ENCODE measurements at places on chromosomes 2 and 18.

- DNase-seq, result no peak
These were observed 8.2 kb downstream of the ZFP36L2 start for GRCh38 chr2:43218155-43218701.

DNA sequence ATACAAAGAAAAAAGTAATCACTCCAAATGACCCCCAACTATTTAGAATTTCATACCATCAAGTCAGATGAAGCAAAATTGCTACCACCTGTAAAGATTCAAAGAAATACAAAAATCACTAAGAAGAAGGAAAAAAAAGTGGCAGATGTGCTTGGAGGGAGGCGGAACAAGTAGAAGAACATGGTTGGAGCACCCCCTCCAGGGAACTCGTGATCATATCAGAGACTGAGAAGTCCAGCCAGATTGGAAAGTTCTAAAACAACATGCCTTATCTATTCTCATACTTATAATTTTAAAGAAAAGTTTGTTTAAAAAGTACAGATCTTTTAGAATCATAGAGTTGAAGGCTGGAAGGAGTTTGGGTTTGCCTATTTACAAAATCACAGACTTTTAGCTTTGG, 113.4 kb upstream of the CYP26B1 start:
- DNase-seq, result no peak

DNA sequence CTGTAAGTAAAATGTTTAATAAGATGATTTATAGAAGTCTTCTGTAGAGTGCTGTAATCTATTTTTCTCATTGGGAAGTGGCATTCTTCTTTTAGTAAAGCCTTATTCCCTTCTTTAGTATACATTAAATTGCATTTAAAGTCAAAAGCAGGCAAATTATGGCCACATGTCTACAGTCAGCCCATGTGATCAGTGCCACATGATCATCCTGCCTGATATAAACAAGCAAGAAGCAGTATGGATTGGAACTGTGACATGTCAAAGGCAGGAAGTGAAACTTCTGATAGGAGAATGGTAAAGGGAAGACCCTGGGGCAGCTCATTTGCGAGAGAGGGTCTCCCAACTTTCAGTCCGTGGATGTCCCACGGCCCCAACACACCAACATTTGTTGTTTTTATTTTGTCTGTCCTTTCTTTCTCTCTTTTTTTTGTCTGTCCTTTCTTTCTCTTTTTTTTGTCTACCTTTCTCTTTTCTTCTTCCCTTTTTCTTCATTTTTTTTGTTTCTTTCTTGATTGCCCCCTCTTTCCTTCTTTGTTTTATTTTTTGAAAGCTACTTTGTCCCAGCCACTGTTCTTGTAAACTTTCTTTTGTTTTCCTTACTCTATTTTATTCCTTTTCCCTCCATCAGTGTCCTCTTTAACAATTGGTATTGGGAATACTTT, 154.9 kb downstream of the DTNA start:
- no peak for DNase-seq

DNA sequence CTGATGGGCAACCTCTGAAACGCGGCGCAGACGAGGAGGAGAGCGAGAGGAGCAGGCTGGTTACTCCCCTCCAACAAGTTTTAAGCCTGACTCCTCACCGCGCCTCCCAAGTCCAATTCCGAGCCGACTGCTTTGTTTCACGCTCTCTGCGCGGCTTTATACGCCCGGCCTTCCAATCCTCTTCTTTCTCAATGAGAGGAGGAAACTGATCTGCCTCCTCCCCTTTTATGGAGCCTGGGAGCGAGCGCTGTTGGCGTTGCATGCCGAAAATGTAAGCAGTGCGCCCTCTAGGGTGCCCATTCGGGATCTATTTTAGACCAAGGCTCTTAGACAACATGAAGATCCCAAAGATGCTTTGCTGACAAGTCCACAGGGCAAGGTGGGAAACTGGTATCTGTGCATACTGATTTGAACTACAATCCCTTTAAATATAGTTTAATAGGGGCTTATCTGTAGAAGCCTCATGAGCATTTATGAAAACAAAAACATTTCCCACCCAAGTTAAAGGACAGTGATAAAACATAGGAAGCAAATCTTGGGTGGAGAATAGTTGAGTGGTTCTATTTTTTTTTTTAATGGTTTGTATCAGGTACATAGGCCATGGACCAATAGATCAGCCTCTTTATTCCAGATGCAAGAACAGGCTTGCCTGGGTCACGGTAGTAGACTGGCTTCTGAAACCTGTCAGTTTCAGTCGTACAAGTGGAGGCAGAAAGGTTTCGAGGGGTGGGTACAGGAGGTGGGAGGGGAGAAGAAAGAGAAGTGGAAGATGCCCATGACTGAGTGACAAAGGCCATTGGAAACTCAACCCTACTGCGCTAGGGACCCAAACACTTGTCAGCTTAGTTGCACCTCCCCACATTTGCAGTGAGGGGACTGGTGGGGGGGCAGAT, at the start of gene RND3:
RND3 (minus strand) TSS at position 131 of the 893 bp plus-strand sequence. CDS start 250 bp downstream, outside the sequence.
- no peak for DNase-seq

DNA sequence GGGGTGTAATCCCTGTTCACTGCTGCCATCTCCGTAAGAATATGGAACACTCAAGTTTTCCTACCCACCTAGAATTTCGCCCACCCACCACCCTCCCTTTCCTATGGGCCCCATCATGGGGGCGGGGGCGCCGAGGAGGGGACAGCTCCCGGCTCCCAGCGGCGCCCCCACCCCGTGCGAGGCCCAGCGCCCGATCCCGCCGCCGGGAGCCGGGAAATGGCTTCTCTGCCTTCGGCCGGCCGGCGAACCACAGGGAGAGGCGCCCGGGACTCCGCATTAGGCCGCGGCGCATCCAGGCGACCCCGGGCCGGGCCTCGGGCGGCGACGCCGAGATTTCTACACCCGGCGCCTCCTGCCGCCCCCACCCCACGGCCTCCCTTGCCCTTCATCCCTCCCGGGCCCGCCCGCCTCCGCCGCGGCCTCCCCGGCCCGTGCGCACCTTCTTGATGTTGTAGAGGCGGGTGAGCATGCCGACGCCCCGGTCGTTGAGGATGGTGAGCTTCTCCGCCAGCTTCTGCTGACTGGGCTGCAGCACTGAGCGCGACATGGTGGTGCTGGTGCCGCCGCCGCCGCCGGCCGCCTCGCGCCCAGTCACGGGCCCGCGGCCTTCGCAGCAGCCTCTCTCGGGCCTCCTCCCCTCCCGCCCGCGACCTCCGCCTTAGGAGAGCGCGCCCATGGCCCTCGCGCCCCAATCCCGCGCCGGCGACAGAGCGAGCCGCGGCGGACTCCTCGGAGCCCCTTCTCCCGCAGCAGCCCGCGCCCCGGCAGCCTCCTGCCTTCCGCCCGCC, 510 bp downstream of the NCKAP1 start:
- peak; percentile 4 for DNase-seq

DNA sequence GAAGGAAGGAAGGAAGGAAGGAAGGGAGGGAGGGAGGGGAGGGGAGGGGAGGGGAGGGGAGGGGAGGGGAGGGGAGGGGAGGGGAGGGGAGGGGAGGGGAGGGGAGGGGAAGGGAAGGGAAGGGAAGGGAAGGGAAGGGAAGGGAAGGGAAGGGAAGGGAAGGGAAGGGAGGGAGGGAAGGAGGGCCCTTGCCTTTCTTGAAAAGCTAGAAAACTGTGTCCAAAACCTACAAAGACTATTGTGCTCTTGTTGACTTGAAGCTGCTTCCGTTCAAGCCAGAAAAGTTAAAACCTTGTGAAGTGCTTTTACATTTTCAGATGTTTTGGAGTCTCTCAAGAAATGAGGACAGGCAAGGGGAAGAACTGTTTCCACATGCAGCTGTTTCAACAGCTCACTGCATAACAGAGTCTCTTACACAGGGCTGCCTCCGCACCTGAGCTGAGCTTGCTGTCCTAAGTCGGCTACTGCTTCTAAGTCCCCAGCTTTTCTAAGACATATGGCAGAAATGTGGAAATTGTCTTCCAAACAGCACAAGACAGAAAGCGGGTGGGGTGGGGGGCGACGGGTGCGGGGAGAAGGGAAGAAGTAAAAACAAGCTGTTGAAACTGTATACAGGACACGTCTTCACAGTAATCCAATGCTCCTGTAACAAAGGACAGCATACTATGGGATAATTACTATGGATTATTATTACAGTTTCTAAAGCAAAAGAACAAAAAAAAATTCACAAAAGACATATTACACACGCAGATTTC, 46.1 kb downstream of the BCL11A start:
- DNase-seq, result no peak

DNA sequence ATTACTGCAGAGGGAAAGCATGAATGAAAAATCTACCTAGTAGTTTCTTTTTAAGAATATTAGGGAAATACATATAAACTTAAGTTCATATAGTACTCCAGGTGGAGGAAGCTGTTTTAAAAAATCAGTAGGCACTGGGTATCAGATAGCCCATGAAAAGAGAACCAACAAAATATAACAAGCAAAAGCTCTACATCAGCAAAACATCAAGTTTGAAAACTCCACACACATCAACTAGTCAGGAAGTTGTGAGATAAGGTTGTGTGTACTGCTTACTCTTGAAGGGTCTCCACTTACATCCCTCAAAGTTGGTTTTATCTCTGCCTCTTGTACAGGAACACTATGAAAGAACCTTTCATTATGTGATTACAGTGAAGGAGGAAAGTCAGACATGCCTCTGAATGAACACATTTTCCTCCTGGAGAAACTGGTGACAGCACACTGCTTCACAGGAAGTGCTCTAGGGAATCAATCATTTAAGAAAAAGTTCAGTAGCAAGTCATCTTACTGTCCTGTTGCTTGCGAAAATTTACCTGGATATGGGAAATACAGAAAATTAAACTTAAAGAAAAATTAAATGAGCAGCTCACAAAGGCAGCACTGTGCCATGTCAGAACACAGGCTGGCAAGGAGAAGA, 57.7 kb downstream of the THADA start:
- no peak for DNase-seq

DNA sequence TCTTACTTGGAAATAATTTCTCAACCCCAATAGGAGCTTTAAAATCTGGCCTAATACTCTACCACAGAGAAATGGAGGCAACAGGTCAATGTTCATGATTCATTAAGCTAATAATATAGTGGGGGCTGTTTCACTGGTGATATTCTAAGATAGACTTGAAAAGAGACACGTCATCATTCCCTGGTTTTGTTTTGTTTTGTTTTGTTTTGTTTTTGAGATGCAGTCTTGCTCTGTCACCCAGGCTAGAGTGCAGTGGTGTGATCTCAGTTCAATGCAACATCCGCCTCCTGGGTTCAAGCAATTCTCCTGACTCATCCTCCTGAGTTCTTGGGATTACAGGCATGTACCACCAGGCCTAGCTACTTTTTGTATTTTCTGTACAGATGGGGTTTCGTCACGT, 37.5 kb upstream of the SOS1 start:
- DNase-seq, result no peak

DNA sequence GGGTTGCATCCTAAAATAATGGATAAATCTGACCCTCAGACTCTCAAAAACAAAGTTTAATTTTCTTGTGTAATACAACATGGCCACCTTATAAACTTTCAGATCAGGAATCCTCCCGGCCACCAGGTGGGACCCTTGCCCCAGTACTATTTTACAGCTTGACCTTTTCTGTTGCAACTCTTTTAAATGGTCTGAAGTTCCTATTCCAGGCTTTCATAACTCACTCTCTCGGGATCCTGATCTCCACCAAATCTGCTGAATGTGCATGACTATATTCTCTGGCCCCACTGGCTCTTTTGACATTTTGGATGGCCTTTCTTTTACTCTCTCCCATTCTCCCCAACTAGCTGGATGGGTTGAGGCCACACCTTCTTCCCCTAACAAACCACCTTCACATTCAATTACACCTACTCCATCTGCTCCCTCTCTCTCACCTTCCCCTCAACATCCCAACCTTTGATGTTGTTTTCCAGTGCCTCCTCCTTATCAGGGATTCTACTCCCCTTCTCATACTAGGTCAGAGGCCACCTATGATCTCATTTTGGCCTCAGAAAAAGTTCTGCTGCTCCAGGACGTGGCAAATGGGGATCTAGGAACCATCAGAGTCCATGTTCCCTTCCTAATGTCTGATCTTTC, 70.8 kb downstream of the SESTD1 start:
- no peak for DNase-seq

DNA sequence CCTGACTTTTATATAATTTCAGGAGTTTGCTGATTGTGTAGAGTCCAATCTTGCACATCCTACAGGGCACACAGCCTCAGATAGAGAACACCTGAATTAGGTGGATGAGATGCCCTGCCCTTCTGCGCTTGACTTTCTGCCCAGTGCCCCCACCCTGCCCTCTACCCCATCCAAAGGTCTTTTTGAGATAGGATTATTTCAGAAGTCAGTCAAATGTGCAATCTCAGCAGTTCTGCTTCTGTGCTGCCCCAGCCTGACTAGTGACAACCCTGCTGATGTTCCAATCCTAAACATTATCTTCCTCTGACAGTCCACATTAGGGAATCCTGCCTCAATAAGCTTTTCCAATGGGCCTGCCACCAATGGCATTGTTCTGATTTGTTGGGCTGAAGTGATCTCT, 411.5 kb downstream of the TGIF1 start:
- no peak for DNase-seq

- DNase-seq, result no peak
These were observed 842.2 kb upstream of the VRK2 start for GRCh38 chr2:57204364-57204763.

DNA sequence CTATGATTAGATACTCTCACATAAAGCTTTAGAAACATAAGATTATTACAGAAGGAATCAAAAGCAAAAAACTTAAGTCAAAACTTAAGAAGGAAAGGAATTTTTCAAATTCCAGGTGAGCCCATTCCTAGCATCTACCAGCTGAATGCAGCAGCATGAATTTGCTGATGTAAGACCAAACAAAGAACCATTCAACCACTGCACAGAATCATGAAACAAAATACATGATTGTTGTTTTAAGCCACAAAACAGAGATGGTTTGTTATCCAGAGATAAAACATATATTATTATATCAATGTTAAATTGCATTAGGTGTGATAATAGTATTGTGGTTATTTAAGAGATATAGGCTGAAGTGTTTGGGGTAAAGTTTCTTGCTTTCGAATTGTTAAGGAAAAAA, 29.0 kb downstream of the PIGN start:
- no peak for DNase-seq

GRCh38 chr2:124032799-124033198, 7.7 kb downstream of the CNTNAP5 start:
- no peak for DNase-seq

- DNase-seq, result no peak
These were observed 5.7 kb downstream of the ROCK1 start for GRCh38 chr18:21105936-21106335.

Measured in stimulated activated CD4-positive, alpha-beta T cell treated with anti-CD3 and anti-CD28 coated beads, Interleukin-1b, Interleukin-23, amount 100 ng/mL, for 1 hour (primary cell).